ENCODE measurements at places on chromosomes 4 and X. TPM values are rescaled to one million over a fixed set of nuclear protein-coding genes. Genes with fewer than 3 reads are reported as not detected.

GRCh38 chr4:74814052-74814451 is 19.7 kb upstream of the BTC start:
- no peak for DNase-seq

- DNase-seq: no peak
These were observed 484.5 kb downstream of the PDGFC start for GRCh38 chr4:156487107-156487506.

GRCh38 chrX:437661-438390 is 51.1 kb upstream of the PPP2R3B start:
- no peak for DNase-seq

MSANTD1 gene
- total RNA-seq: 0.33 TPM

AMBN gene
- total RNA-seq: not detected

DNA sequence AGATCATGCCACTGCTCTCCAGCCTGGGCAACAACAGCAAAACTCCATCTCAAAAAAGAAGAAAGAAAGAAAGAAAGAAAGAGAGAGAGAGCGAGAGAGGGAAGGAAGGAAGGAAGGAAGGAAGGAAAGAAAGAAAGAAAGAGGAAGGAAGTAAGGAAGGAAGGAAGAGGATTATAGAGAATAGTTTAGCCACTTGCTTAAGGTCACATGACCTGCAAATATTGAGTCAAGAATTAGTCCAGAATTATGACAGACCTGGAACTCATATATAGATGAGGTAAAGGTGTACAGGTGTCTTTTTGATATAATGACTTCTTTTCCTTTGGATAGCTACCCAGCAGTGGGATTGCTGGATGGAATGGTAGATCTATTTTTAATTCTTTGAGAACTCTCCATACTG is 25.6 kb upstream of the ANTXR2 start:
- DNase-seq: no peak

GRCh38 chr4:28073860-28074555 is 1213.4 kb downstream of the STIM2 start:
- no peak for DNase-seq

DNA sequence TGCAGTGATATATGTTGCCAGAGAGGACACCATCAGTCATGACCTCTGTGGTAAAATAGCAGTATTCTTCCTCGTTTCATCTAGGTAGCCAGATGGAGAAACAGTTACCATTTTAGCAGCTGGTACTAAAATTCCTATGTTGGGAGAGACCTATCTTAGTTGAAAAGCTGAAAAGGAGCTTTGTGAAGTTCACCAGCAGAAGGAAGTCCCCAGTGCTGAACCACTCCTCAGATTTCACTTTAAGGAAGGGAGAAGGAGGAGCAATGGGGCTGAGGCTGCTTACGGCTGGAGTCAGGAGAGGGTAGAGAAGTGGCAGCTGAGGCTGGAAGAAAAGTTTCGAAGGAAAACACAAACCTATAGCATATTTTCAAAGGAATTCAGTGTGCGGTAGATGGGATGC is 103.7 kb downstream of the ATXN3L start:
- DNase-seq: no peak

GRCh38 chr4:48467891-48468290 is 15.3 kb upstream of the SLC10A4 start:
- DNase-seq: no peak

DNA sequence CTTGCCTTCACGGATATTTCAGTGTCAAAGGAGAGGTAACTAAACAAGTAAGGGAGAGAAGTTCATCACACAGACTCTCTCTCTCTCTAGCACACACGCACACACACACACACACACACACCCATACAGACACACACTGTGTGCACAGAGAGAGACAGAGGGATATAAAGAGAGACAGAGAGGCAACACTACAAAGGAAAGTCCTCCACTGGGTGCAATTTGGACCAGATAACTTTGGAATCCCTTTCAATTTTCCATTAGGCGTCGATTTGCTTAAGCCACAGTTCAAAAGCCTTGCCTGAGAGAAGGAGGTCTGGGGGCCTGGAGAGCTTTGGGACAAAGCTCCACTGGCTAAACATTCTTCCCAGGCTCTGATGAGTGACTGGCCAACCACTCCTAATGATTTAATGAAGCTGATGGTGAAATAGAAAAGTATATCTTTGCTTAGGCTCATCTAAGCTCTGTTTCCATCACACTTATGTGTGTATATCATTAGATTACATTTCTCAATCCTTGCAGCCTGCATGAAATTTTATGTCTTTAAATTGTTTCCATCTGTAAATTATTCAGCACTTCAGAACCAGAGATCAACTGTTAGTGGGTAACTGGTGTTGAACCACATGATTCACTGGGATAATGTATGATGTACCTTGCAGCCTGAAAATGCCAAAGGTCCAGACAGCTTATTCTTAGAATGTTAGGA is 180.8 kb downstream of the MAGEB17 start:
- DNase-seq: no peak

GRCh38 chr4:7360806-7361205 is 73.9 kb downstream of the PSAPL1 start:
- no peak for DNase-seq

DNA sequence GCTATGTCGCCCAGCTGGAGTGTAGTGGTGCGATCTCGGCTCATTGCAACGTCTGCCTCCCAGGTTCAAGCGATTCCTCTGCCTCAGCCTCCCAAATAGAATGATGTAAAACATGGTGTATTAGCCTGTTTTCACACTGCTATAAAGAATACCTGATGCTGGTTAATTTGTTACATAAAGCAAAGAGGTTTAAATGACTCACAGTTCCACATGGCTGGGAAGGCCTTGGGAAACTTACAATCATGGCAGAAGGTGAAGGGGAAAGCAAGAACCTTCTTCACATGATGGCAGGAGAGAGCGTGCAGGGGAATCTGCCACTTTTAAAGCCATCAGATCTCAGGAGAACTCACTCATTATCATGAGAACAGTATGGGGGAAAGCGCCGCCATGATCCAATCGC is 1191.8 kb downstream of the ARAP2 start:
- no peak for DNase-seq

- DNase-seq: no peak
These were observed 71.2 kb upstream of the GRID2 start for GRCh38 chr4:92232566-92232965.

DNA sequence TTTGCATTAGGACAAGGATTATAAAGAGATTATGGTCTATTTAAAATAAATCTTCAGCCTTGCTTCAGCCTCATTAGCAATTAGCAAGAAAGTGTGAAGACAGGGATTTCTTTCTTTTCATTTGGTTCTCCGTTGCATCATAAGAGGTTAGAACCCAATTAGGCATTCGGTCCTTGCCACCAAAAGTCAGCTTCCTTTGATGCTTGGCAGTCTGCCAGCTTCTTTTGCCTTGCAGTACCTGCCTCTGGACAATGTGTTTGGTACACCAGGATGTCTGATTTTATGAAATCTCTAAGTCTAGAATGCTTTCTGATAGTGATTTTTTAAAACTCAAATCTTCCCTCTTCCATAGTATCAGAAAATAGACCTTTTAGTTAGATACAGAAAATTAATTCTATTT is 12.4 kb downstream of the SMIM20 start:
- no peak for DNase-seq

DNA sequence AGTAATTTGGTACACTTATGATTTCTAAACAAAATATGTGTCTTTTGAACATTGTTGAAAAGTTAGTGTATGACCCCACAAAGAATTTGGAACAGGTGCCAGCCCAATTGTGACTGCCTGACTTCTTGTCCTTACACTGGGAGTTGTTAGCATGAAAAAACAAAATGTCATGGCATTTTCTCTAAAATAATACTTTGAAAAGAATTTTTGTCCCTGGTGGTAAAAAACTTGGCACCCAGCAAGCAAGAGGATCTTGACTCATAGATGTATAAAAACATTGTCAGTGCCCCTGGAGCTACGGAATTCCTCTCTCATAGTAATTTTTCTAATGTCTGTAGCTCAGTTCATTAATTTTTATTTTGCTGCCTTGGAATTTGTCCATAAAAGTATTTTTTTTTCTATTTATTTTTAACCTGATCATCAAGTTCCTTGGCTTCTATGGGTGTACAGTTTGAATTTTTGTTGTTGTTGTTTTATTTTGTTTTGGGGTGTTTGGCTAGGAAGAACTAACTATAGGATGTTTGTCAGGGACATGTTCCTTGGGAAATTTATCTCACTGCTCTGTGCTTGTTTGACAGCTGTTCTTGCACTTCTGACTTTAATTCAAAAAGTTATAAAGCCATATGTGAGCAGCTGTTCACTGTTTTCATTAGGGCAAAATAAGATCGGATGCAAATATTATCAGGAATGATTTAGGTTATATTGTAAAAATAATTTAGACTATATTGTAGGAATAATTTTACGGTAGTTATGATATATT is 95.4 kb upstream of the NUDT6 start:
- no peak for DNase-seq

DNA sequence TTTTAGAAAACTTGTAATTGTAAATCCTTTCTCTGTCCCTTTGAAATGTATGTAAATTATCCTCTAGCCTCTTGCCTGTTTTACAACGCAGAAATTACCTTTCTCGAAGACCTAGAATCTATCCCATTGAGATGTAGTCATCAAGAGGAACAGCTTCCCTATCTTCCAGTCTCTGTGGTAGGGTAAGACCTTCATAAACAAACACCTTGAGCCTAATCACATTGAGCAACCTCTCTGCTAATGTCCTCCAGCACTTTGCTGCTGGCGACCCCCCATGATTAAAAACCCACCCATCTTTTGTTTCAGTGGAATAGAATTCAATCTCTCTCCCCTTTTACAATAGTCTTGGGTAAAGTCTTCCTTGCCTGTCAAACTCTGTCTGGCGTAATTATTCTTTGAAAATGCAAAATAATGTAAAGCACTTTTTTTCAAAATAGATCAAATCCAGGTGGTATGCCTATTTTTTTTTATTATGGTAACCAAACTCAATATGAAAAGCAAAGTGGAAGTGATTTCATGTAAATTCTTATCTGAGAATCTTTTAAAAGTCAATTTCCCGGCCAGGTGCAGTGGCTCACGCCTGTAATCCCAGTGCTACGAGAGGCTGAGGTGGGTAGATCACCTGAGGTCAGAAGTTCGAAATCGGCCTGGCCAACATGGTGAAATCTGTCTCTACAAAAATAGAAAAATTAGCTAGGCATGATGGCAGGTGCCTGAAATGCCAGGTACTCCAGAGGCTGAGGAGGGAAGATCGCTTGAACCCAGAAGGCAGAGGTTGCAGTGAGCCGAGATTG is 237.9 kb downstream of the GRXCR1 start:
- DNase-seq: no peak

- DNase-seq: no peak
These were observed 13.5 kb downstream of the DCHS2 start for GRCh38 chr4:154478128-154478527.

SMIM31 gene
- total RNA-seq: not detected

SLC10A7 gene
- total RNA-seq: 5.6 TPM

PRKX gene
- 8.9 TPM for total RNA-seq

NRK gene
- total RNA-seq: 3.9 TPM

DNA sequence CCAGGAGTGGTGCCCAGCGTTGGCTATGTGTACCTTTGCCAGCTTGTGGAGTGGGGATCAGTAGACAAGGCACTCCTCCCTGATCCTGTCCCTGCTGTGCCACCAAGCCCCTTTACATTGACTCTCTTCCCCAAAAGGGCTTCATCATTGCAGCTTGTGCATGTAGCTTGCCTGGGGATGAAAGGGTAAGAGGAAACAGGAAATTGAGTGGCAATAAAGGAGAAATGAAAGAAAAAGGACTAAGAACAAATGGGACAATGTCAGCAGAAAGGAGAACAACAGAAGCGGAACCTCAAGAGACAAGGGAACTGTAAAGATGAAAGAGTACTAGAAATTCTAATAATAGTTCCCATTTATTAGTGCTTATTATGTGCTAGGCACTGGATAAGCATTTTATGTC is 8.7 kb upstream of the IL13RA1 start:
- DNase-seq: no peak

XPNPEP2 gene
- total RNA-seq: 3.3 TPM

DNA sequence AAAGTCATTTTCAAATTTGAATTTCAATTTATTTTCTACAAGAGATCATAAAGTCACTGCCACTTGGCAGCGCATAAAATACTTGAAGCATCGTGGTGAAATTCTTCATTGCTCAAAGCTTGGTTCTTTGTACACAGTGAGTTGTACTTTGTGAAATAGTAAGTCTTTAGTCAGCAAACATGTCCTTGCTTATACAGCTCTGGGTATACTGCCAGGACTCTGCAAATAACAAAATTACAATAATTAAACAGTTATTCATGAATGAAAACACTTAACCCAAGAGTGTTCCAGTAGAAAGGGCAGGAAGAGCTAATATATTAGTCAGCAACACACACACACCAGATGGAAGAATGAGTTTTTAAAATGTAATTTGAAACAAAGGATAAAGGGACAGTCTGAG is 1300.9 kb upstream of the DIAPH2 start:
- DNase-seq: no peak

DNA sequence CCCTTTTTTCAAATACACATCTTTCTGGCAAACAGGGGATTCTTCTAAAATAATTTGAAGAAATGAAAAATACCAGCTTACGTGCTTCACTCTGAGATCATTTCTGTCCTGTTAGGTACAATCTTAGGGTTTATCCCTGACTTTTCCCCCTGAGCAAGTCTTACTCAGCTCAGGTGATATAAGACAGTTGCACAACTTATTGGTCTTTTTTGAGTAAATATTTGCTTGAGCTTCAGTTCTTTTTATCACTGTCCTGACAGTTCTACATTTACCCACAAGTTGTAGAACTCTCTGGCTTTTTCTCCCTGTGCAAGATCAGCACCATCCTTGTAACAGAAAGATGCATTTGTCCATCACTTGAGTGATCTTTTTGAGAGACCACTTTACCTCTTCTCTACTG is 84.9 kb downstream of the MID1IP1 start:
- DNase-seq: no peak

- no peak for DNase-seq
These were observed 37.1 kb downstream of the BRCC3 start for GRCh38 chrX:155108427-155108826.

- DNase-seq: no peak
These were observed 418.8 kb upstream of the ZFP42 start for GRCh38 chr4:187576751-187577150.

GRCh38 chr4:76703676-76704075 is 194.3 kb downstream of the SOWAHB start:
- DNase-seq: no peak
